Mesothelial cell of epicardium (in vitro differentiated cells): ENCODE measurements at places on chromosomes 16 and 17. TPM values are rescaled to one million over a fixed set of nuclear protein-coding genes. Genes with fewer than 3 reads are reported as not detected.

The GCGR gene
- total RNA-seq: 0.18 to 0.74 TPM (median 0.66 TPM) in 3 replicates

The RAMP2 gene
- 19.5 to 22.3 TPM (median 21.6 TPM) in 3 replicates for total RNA-seq

The MEAK7 gene
- 37.9 to 42.7 TPM (median 39.6 TPM) in 3 replicates for total RNA-seq

The BOLA2 gene
- total RNA-seq: 7.0 to 7.8 TPM (median 7.4 TPM) in 3 replicates

DNA sequence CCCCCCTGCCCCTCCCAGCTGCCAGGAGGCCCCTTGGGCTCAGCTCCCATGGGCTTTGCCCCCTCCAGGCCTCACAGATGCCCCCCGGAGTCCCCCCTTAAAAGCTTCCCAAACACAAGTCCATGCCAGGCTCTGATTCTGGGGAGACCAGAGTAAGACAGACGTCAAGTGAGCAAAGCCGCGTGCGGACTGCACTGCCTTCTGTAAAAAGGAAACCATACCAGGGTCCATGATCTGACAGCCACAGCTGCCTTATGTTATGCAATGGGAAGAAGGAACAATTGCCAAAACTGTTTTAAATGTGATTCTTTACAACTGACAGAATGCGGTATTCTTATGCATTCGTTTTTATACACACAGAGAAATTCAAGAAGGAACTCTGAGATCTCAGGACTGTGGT is 17.9 kb upstream of the HEXD start:
- peaks cover 14% of the 10 kb centered on the region for H3K36me3 ChIP-seq
- H3K27me3 ChIP-seq: no peaks in the 10 kb centered on the region
- H3K4me3 ChIP-seq: no peak overlapping the region
- no peaks in the 10 kb centered on the region for H3K4me1 ChIP-seq
- no peak overlapping the region for H3K27ac ChIP-seq
- no peak for DNase-seq

DNA sequence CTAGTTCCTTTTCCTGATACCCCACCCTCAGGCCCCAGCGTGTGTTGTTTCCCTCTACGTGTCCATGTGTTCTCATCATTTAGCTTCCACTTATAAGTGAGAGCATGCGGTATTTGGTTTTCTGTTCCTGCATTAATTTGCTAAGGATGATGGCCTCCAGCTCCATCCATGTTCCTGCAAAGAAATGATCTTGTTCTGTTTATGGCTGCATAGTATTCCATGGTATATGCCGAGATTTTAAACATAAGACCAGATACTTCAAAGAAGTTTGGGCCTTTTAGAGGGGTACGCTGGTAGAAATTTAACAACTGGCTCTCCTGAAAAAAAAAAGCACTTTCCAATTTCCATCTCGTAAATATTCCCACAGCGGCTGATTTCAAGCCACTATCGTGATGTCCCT is 59.8 kb downstream of the IRF8 start:
- DNase-seq: no peak
- H3K4me1 ChIP-seq: peaks cover 8% of the 10 kb centered on the region
- no peak overlapping the region for H3K4me3 ChIP-seq

- H3K4me1 ChIP-seq: peaks cover 24% of the 10 kb centered on the region
- no peak for DNase-seq
- H3K27ac ChIP-seq: no peak overlapping the region
- peaks cover 16% of the 10 kb centered on the region for H3K36me3 ChIP-seq
- no peak overlapping the region for H3K4me3 ChIP-seq
Measured at GRCh38 chr16:85908444-85908843, 9.5 kb downstream of the IRF8 start.

DNA sequence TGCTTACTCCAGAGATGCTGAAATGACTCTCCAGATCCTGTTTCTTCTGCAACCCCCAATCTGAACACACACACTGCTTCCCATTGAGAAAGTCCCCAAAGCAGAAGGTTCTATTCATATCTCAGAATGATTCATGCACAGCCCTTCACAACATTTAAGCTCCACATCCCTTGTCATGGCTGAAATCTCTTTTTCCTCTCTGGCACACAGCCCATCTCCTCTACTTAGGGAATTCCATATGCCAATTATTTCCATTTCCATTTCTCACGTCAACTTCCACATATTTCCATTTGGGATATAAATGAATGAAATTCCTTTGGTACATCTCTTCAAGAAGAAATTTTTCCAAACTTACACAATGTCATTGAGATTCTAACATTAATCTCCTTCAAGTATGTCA is 119.6 kb downstream of the CDH11 start:
- H3K27me3 ChIP-seq: no peaks in the 10 kb centered on the region
- H3K4me3 ChIP-seq: no peak overlapping the region
- H3K27ac ChIP-seq: no peak overlapping the region
- H3K4me1 ChIP-seq: peaks cover 8% of the 10 kb centered on the region
- H3K36me3 ChIP-seq: peaks cover 15% of the 10 kb centered on the region

DNA sequence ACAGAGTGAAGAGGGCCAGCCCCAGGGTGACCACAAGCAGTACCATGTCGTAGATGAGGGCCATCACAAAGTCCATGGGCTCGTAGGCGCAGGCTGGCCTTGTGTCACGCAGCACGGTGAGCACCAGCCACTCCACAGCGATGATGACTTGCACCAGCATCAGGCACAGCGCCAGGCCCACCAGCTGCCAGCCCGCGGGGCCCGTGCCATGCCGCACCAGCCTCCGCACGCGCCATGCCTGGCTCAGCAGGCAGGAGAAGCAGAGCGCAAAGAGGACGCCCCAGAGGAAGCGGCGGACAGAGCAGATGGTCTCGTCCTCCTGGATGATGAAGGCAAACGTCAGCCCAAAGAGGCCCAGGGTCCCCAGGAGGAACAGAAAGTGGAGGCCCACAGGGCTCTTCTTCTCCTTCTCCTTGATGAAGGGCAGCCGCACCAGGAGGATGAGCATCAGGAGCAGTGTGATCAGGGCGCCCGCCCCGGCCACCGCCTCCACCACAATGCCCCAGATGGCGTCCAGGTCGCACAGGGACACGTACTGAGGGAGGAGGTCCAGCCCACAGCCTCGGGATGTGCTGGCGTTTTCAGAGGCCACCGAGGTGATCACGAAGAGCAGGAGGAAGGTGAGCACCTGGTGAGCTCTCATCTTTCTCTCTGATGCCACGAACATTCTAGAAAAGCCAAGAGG is 12.3 kb downstream of the GPRC5B start:
- H3K4me1 ChIP-seq: no peaks in the 10 kb centered on the region
- no peak overlapping the region for H3K27ac ChIP-seq
- H3K4me3 ChIP-seq: no peak overlapping the region
- H3K36me3 ChIP-seq: peaks cover 30% of the 10 kb centered on the region

GRCh38 chr16:81076566-81077075 is 417 bp downstream of the C16orf46 start:
- no peak overlapping the region for H3K4me3 ChIP-seq
- H3K27me3 ChIP-seq: no peaks in the 10 kb centered on the region
- peaks cover 24% of the 10 kb centered on the region for H3K4me1 ChIP-seq
- peak; percentile 91 for DNase-seq

GRCh38 chr17:4577386-4577993 is 6.8 kb upstream of the SMTNL2 start:
- no peak overlapping the region for H3K4me3 ChIP-seq
- peak overlapping the region; percentile 85 for H3K27ac ChIP-seq
- H3K4me1 ChIP-seq: peaks cover 64% of the 10 kb centered on the region
- H3K27me3 ChIP-seq: no peaks in the 10 kb centered on the region
- no peaks in the 10 kb centered on the region for H3K36me3 ChIP-seq
- no peak for DNase-seq

- H3K4me3 ChIP-seq: peak overlapping the region; percentile 99
- H3K4me1 ChIP-seq: peaks cover 9% of the 10 kb centered on the region
- peak; percentile 96 for DNase-seq
- no peaks in the 10 kb centered on the region for H3K27me3 ChIP-seq
- H3K36me3 ChIP-seq: no peaks in the 10 kb centered on the region
Measured at GRCh38 chr17:8220783-8221662, 10.6 kb upstream of the AURKB start.

GRCh38 chr17:33338242-33338641 is 45.1 kb upstream of the ASIC2 start:
- no peak overlapping the region for H3K4me3 ChIP-seq
- no peaks in the 10 kb centered on the region for H3K4me1 ChIP-seq
- H3K27ac ChIP-seq: no peak overlapping the region
- H3K27me3 ChIP-seq: peaks cover 39% of the 10 kb centered on the region
- H3K36me3 ChIP-seq: no peaks in the 10 kb centered on the region
- DNase-seq: no peak

GRCh38 chr17:57016071-57016763 is 38.3 kb downstream of the SCPEP1 start:
- DNase-seq: no peak
- H3K4me1 ChIP-seq: peaks cover 12% of the 10 kb centered on the region
- H3K36me3 ChIP-seq: no peaks in the 10 kb centered on the region
